HuH-7.5 (cell line): ENCODE measurements at places on chromosomes 3 and 15.
A peak's percentile ranks its signal among the peaks of the same experiment; 100 is the strongest.

DNA sequence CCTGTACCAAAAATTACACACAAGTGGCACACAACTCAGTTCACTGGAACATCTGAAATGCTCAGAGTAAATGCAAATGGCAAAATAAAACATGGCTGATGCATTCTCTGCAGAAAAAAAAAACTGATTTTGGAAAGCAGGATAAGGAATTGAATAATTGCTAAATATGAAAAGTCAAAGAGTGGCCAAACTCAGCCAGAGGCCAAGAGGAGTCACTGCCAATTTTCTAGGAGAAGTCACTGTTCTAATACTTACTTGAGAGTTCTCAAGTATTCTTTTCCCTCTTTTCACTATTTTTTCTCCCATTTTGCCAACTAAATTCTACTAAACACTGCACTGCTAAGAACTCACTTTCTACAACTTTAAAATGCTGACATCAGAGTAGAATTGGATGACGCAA is 1018.6 kb downstream of the TUSC7 start:
- no peak for DNase-seq

DNA sequence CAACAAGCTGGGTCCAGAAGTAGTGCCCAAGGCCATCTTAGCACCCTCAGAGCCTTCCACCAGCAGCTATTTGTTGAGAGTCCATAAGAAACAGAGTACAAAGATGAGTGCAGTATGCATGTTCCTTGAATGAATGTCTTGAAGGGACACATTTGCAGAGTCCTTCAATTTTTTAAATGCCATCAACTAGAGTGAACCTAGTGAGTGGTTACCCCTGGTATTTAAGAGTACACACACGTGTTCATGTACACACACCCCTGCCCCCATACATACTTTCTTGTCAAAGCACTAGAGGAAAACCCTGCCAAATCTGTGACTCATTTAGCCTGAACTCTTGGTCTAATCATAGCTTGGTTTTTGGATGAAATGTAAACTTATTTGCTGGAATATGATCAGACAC is 84.5 kb upstream of the GALNT15 start:
- DNase-seq = no peak

GRCh38 chr3:119258915-119259314 is 18.2 kb upstream of the B4GALT4 start:
- DNase-seq = no peak

DNA sequence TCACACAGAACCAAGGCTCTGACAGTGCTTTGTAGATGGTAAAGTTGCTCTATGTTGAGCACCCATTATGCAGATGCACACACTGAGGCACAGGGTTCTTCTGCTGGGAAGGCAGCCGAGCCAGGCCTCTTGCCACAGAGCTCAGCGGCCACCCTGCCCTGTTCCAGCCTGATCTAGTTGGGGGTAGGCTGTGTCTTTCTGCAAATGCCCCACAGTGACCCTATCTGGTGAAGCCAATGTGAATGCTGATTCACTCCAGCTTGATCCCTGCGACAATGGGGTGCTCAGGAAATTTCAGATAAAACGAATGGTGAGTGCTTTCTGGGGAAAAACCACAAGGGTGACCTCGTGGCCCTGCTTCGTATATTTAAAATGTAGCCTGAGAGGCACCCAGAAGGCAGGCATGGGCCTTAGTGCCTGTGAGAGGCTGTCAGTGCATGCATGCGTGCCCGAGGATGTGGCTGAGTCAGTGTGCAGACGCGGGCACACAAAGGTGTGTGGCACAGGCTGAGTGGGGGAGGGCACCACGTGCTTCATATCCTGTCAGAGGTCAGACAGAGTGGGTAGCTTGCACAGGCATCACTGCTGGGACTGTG is 85.7 kb downstream of the ATP2B2 start:
- DNase-seq = no peak

DNA sequence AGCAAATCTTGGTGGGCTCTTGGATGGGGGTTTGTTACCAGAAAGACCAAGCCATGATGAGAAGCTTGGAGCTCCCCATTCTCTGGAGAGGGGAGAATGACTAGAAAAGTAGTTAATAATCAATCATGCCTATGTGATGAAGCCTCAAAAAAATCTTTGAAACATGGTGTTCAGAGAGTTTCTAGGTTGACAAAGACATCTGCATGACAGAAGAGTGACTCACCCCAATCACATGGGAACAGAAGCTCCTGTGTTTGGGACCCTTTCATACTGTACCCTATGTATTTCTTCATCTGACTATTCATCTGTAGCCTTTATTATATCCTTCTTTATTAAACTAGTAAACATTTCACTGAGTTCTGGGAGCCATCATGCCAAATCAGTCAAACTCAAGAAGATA is 87.4 kb downstream of the BCHE start:
- no peak for DNase-seq

GRCh38 chr15:63380808-63381282 is 801 bp downstream of the CA12 start:
- no peak for DNase-seq

- no peak for DNase-seq
These were observed 268.7 kb upstream of the THRB start for GRCh38 chr3:24763393-24763792.

- peak; percentile 25 for DNase-seq
These were observed 59.2 kb downstream of the UACA start for GRCh38 chr15:70704166-70704565.

GRCh38 chr3:112424394-112424793 is 74.9 kb downstream of the BTLA start:
- no peak for DNase-seq

DNA sequence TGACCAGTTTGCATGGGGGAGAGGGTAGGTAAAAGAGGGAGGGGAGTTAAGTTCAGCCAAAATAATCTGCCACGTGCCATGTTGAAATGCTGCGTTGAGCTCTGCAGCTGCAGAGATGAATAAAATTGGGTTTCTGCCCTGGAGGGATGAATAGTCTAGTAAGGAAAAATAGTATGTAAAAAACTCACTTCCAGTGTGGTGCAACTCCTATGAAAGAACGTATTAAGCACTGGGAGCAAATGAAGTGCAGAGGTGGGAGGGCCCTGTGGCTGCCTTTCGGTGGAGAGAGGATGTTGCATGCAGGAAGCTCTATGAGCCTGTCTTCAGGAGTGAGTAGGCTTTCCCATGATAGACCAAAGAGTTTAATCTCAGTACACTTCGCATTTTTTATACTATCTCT is 8.6 kb downstream of the CEP63 start:
- DNase-seq = no peak

DNA sequence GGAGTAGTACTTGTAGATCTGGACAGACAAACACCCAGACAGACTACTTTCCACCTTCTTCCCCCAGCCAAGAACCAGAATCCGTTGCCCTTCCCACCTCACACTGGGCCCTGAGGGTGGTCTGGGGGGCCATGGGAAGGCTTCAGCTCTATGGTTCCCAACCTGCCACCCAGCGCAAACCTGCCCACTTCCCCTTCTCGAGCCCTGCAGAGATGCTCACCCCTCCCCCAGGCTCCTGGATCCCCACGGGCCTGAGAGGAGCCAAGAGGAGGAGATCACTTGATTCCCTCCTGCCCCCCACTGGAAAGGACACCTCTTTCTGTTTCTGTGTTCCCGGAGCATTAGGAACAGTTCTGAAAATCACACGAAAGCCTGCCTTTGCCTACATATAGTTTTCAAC is 8.7 kb downstream of the STRA6 start:
- DNase-seq = no peak

DNA sequence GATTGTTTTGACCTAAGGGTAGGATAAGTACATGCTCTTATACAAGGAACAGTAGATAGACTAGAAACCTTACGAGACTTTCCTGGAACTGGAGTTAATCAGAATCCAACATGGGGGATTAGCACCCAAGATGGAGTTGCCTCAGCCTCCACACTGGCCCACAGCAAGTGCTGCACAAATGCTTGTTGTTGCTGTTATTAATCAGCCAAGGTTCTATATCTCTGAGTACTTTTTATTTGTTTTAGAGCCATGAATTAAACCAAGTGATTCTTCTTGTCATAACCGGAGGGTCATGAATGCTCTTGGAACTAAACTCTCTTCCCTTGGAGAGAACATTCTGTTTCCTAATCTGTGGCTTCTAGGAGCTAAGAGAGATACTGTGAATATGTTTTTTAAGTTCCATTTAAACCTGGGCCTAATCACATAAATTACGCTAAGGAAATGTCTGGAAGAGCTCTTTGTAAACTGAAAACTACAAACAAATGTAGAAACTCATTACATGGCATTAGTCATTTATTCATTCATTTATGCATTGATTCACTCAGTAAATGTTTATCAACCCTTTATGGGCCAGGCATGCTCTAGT is 5.7 kb upstream of the IL16 start:
- DNase-seq = no peak
